ENCODE measurements at places on chromosomes 11 and 22.

- no peak for DNase-seq
These were observed 132.1 kb downstream of the DSCAML1 start for GRCh38 chr11:117664897-117665296.

DNA sequence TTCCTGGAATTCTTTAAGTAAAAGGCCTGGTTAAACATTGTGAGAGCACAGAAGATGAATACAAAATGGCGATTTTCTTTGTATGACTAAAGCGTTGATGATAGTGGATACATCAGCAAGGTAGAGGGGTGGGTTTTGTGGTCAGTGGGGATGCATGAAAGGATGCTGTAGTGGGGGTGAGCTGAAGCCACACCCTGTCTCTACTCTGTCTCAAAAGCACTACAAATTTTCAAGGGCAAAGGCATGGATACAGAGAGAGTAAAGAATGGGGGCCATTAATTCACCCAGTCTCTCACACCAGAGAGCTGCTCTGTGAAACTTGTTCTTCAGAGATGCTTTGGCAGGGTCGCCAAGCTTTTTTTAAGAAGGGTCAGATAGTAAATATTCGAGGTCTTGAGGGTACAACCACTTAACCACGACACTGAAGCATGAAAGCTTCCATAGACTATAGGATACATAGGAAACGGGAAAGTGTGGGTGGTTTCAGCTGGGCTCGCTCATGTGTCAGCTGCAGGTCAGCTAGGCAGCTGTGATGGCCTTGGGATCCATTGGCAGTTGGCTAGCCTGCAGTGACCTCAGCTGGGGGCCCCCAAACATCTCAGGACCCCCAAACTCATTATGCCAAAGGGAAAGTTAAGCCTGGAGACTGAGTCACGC is 8.3 kb downstream of the TMEM138 start:
- peak; percentile 9 for DNase-seq

GRCh38 chr11:65426839-65427690 is 4.5 kb downstream of the NEAT1 start:
- DNase-seq: peak; percentile 81

DNA sequence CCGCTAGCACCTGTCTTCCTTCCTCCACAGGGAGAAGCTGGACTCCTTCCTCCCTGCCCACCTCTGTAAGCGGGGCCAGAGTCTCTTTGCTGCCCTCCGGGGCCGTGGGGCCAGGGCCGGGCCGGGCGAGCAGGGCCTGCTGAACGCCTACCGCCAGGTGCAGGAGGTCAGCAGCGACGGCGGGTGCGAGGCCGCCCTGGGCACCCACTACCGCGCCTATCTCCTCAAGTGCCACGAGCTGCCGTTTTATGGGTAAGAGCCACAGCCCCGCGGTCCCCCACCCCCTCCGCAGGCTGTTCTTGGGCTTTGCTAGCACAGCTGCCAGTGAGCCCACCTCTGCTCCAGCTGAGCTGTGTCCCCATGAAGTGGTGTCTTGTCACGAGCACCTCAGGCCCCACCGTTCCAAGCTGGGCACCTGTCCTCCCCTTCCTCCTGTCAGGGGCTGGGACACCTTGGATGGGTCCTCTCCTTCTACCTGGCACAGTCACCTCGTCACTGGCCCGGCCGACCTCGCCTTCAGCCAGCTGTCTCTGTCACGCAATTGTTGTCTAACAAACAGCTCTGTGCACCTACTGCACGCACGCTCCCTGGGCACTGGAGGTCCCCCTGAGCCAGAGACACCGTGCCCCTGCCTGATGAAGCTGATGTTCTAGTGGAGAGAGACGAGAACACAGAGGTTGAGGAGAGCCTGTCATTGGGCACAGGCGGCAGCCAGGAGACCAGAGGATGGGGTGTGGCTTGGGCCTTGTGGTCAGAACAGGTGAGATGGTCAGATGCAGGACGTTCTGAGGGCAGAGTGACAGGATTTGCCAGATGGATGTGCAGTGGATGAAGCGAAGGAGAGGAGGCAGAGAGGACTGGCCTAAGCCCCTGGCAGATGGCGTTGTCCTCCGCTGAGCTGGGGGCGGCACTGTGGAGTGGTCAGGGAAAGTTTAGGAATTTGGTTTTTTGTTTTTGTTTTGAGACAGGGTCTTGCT is 10.6 kb downstream of the FRMD8 start:
- no peak for DNase-seq

DNA sequence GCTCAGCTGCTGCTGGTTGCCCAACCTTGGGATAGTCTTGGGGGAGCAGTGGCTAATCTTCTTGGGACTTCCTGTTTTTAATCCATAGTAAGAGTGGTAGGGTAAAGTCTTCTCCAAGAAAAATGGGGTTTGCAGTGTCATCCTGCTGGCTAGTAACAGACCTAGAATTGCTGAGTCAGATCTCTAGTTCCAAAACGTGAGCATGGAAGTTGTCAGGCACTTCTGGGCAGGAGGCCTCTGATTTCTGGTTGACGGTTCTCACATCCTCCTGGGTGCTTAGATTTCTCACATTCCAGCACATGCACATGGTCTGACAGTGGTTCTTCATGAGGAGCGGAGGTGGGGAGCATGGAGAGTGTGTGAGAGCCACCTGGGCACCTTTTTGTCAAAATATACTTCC is 410.0 kb downstream of the OPCML start:
- DNase-seq: no peak

- no peak for DNase-seq
These were observed 869 bp downstream of the ZC3H7B start for GRCh38 chr22:41302021-41302767.

- no peak for DNase-seq
These were observed 21.9 kb downstream of the DRICH1 start for GRCh38 chr22:23609983-23610781.

GRCh38 chr11:68008381-68009337 is 1.5 kb upstream of the ALDH3B1 start:
- no peak for DNase-seq

- DNase-seq: no peak
These were observed 285.6 kb downstream of the ETS1 start for GRCh38 chr11:128301756-128302155.

GRCh38 chr22:22928666-22929380 is 41.2 kb downstream of the IGLL5 start:
- no peak for DNase-seq

GRCh38 chr11:65524014-65524740 is 706 bp upstream of the SCYL1 start:
- DNase-seq: no peak

- peak; percentile 72 for DNase-seq
These were observed 191.9 kb downstream of the SWAP70 start for GRCh38 chr11:9855579-9856287.

- peak; percentile 53 for DNase-seq
These were observed 23.9 kb downstream of the NEFH start for GRCh38 chr22:29503811-29504372.

GRCh38 chr11:80900265-80900664 is 1459.4 kb upstream of the TENM4 start:
- DNase-seq: no peak

DNA sequence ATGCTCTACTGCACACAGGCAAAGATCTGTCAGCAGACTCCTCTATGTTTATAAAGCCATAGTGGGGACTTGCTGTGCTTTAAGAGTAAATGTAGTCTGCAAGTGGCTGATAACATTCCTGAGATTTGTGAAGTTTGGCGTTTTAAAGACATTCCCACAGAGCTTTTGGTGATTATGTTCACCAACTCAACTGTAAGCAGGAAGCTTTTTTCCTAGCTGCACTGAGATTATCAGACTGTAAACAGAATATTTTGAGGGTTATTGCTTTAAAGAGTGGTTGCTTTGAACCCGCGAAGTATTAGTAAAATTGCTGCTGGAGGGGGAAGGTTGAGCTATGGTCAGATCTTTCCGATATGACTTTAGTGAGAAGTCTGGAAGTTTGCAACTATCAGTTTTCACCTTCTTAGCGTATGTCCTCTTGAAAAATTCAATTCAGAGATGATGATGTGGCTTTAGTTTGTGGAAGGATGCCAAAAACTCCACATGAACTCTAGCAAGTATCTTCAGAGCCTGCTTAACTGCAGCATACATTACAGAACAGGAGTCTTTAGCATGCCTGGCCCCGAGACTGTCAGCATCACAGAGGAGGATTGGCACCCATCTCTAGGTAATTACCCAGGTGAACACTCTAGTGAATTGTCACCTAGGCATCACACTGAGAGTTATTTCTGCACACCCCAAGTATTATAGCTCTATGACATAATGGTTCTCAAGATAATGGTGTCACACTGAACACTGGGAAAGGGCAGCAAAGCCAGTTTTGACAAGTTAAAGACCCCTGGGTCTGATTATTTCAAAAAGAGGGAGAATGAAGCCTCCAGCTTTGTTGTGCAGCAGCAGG is 89.9 kb downstream of the MTNR1B start:
- DNase-seq: peak; percentile 42

DNA sequence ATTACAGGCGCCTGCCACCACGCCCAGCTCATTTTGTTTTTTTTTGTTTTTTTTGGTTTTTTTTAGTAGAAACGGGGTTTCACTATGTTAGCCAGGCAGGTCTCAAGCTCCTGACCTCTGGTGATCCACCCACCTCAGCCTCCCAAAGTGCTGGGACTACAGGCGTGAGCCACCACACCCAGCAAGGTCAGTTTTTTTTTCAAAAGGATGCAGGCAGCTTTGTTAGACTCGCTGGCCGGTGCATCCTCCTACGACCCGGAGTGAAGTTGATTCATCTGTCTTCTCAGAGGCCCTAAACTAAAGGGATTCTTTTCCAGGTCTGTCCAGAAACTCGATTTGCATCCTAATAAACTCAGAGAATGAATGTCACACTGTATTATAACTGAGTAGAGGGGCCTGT is 182.3 kb downstream of the DBX1 start:
- DNase-seq: no peak

- DNase-seq: peak; percentile 88
These were observed 28.2 kb downstream of the OR6Q1 start for GRCh38 chr11:58059007-58059350.

DNA sequence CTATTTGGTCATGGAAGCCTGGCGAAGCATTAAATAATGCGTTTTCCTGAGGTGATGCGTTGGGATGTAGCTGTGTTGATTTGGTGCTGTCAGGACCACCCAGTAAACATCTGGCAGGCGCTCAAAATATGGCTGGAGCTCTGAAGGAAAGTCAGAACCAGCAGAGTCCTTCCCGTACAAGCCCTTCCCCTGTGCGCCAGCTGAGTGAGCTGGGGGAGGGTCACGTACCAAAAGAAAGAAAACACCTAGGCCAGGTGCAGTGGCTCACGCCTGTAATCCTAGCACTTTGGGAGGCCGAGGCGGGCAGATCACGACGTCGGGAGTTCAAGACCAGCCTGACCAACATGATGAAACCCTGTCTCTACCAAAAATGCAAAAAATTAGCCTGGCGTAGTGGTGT is 55.6 kb upstream of the CECR2 start:
- no peak for DNase-seq

GRCh38 chr22:45516923-45517675 is 14.4 kb downstream of the FBLN1 start:
- peak; percentile 12 for DNase-seq

DNA sequence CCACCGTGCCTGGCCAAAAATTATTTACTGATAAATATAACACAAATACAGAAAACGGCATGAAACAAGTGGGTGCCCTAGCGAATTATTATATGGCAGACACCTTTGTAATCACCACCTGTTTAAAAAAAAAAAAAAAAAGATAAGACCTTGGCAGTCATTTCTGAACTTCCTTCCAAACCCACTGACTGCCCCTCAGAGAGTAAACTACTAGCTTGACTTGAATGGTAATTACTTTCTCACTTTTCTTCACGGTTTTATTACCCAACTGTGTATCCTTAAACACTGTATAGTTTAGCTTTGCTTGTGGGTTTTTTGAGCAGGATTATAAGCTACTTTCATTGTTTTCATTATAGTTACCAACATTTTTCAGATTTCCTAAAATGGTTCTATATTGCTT is 23.7 kb downstream of the SFI1 start:
- DNase-seq: no peak

GRCh38 chr11:16392616-16393015 is 36.3 kb upstream of the SOX6 start:
- no peak for DNase-seq

Data from HCEC 1CT (cell line).